EL (cell line): ENCODE measurements at places on chromosomes 4 and X.

DNA sequence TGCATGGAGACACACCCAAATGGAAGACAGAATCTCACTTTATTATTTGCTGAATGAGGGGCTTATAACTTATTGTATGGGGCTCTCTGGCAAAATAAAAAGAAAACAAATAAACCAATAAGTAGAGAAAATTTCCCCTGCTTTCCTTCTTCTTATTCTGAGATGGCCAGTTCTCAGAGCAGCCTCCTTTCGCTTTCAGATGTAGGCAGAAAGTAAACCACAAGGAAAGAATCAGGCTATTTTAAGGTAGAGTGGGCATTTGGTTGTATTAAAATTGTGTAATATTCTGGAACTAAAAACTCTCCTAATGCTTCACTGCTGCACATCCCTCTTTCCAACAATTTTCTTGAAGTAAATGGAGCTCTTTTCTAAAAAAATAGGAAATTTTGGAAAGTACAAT, 241.8 kb downstream of the GALNTL6 start:
- DNase-seq = no peak

DNA sequence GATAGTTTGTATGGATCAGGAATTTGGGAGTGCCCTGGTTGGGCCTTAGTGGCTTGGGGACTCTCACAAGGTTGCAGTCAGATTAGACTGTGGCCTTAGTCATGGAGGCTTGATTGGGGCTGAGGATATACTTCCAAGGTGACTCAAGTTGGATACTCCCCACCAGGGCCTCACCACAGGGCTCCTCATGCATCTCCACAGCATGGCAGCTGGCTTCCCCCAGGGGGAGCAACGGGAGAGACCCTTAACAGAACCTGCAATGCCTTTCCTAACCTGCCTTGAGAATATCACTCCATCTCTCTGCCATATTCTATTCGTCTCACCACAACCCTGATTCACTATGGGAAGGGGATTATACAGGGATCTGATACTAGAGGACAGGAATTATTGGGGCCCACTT, 161.9 kb downstream of the RELL1 start:
- DNase-seq = no peak

DNA sequence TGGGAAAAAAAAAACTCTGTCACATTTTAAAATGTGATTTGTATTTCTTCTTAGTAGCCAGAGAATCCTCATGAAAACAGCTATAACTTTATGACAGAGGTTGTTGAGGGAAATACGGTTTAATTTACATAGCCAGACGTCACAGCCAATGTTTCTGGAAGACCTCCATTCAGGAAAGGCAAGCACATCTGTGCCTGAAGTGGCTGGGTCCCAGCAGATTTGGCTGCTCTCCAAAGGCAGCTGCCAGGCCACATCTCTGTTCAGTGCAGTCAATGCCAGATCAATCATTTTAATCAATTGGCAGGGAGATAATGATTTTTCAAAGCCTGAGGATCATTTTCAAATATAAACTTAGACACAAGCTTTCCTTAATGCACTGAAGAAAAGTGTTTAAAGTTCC, 86.5 kb upstream of the ZIC3 start:
- DNase-seq = no peak

GRCh38 chr4:98939892-98940298, 11.0 kb upstream of the EIF4E start:
- peak; percentile 68 for DNase-seq

GRCh38 chr4:14110407-14110806, 482.9 kb upstream of the BOD1L1 start:
- DNase-seq = peak; percentile 81
